Thyroid gland (tissue), 4 donors: ENCODE measurements at places on chromosomes 5 and 9.
A peak's percentile ranks its signal among the peaks of the same experiment; 100 is the strongest.

- no peak for DNase-seq
These were observed 22.9 kb upstream of the CCL21 start for GRCh38 chr9:34732886-34733285.

- DNase-seq = peak; percentile 37
These were observed at the start of gene ZNF618 for GRCh38 chr9:113876151-113876992. TSS of gene ZNF618 (plus strand) at chr9:113876309. CDS start at chr9:113876381, 72 bp downstream.

- DNase-seq = no peak
These were observed 22.4 kb upstream of the TNFAIP8 start for GRCh38 chr5:119333421-119333851.

GRCh38 chr5:98700730-98701129 is 72.7 kb upstream of the RGMB start:
- DNase-seq = no peak

- DNase-seq = peak; percentile 40
These were observed 402 bp downstream of the BRD8 start for GRCh38 chr5:138177941-138178515.

GRCh38 chr5:168353216-168353957 is 61.9 kb downstream of the WWC1 start:
- DNase-seq = no peak

DNA sequence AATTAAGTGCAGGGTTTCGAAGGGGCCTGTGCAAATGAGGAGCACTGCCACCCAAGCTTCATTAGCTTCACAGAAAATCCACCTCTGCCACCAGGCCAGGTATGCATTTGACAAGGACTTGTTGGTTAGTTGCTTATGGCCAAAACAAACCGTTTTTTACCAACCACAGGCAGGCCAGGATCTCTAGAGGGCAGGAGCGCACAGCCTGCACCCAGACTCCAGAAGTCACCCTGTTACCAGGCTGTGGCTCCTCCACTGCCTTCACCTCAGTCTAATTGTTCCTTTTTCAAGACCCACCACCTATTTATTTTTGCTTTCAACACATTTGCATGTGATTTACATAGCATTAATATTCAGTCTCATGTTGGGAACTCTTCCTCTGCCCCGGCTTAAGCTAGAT is 78.3 kb upstream of the HSPA9 start:
- no peak for DNase-seq

DNA sequence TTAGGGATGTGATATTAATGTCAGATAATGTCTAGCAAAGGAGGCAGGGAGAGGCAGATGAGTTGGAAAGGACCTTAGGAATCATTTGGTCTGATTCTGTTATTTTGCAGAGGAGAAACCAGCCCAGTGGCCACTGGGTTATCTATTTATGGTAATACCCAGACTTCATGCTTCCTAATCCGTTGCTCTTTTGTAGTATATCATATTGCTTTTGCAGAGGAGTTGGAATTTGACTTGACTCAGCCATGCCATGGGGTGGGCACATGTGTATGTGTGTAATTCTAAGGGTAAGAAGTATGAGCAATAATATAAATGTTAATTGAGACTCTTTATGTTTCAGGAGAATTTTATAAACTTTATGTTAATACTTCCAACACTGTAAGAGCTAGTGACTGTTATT is 7.3 kb downstream of the GPR21 start:
- DNase-seq = no peak

DNA sequence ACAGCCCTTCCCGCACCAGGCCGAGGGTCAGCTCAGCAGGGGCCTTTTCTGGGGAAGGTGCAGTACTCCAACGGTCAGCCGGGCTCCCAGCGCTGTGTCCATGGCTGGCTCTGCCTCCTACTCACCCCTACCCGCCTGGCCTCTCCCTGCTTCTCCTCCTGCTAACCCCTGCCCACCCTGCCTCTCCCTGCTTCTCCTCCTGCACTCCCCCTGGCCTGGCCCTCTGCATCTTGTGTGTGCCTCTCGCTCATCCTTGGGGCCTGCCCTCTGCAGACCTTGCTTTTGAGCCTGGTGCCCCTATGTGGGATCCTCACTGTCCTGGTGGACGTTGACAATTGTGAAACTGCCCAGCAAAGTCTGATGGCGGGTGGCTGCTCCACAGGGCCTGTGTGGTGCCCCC is 274.6 kb upstream of the IRX2 start:
- DNase-seq = no peak

- DNase-seq = no peak
These were observed 26.5 kb upstream of the ADRB2 start for GRCh38 chr5:148799737-148800527.

DNA sequence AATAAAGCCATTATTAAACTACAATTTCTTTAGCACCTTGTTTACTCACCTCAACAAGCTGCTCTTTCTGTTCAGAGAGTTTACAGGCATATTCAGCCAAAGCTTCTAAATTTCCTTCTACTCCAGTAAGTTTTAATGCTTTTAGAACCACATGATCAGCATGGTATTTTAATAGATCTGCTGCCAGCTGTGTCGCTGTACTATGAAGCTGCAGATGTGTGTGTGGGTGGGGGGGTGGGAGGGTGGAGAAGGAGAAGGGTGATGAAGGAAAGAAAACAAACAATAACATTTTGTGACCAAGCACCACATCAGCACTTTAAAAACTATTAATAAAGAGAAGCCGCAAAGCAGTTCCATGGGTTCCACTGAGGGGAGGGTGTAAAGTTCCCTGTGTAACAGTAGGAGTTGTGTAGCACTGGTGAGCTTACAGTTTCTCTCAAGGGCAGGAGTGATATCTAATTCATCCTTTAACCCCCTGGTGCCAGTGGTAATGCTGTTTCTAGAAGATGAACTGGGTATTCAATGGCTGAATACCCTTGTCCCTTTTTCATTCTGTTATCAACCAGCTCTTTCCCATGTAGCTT is 38.5 kb downstream of the ABITRAM start:
- DNase-seq = no peak

DNA sequence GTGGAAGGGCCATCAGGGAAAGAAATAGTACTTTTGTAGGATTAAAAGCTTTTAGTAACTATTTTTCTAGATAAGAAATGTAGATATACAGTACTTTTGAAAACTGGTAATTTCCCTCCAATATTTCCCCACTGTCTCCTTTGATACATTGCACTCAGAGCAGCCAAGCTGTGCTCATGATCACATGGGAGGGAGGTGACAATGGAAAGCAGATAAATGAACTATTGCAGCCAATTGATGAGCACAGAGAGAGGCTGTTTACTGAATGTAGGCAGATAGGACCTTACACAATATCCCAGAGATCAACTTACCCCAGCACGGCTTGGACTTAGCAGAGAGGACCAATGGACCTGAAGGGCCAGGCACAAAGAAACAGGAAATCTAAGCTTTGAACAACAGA is 178.0 kb upstream of the NREP start:
- no peak for DNase-seq

DNA sequence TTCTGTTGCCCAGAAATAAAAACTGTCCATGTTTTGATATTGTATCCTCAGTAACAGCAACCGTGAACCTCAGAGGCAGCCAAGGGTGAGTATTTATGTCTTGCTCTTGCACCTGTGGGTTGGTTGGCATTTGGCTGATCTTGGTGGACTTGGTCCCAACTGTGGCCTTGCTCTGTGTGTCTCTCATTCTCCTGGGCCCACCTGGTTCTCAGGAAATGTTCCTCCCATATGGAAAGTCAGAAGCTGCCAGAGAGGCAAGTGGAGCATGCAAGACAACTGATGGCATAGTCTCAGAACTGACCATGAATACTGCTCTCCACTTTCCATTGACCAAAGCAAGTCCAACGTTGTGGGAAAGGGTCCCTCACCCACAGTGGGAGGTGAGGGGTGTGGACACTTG is 13.6 kb upstream of the NINJ1 start:
- no peak for DNase-seq

GRCh38 chr9:3525096-3525835 is 535 bp downstream of the RFX3 start:
- no peak for DNase-seq

DNA sequence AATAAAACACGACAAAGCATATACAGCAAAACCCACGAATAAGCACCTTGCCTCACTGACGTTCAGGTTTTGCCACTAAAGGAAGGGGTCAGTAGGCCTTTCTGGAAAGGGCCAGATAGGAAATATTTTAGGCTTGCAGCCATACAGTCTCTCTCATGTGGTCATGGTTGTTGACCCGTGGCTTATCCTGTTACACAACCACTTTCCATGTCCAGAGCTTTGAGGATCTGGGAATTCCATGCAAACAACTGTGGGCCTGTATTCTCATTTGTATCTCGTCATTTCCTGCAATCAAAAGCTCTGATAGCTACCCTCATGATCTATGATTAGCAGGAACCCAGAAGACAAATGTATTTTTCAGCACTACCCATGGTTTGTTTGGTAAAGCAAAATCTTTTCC is 108.3 kb downstream of the DRD1 start:
- no peak for DNase-seq

- DNase-seq = no peak
These were observed 1.1 kb downstream of the NTNG2 start for GRCh38 chr9:132162764-132163456.
